ENCODE measurements at places on chromosomes 2 and 18. TPM values are rescaled to one million over a fixed set of nuclear protein-coding genes. Genes with fewer than 3 reads are reported as not detected.

Gene WNT6
- total RNA-seq = not detected

Gene TLX2
- total RNA-seq = 0.58 TPM

Gene BOLL
- not detected for total RNA-seq

Gene DAW1
- 0.17 TPM for total RNA-seq

Gene METTL21A
- 9.0 TPM for total RNA-seq

Gene PDE11A
- total RNA-seq = not detected

Gene CKAP2L
- 0.50 TPM for total RNA-seq

Gene ANKRD62
- not detected for total RNA-seq

Gene IL37
- not detected for total RNA-seq

Gene CDH19
- not detected for total RNA-seq

Gene DUSP28
- 3.1 TPM for total RNA-seq

Gene IL1A
- total RNA-seq = 0.33 TPM
